NCI-H2107 (cell line): ENCODE measurements at places on chromosomes 12 and 14.

GRCh38 chr14:101819251-101819990 lies 57.9 kb downstream of the PPP2R5C start:
- no peak for DNase-seq

GRCh38 chr14:87186737-87187136 lies 806.2 kb downstream of the GALC start:
- DNase-seq: no peak

DNA sequence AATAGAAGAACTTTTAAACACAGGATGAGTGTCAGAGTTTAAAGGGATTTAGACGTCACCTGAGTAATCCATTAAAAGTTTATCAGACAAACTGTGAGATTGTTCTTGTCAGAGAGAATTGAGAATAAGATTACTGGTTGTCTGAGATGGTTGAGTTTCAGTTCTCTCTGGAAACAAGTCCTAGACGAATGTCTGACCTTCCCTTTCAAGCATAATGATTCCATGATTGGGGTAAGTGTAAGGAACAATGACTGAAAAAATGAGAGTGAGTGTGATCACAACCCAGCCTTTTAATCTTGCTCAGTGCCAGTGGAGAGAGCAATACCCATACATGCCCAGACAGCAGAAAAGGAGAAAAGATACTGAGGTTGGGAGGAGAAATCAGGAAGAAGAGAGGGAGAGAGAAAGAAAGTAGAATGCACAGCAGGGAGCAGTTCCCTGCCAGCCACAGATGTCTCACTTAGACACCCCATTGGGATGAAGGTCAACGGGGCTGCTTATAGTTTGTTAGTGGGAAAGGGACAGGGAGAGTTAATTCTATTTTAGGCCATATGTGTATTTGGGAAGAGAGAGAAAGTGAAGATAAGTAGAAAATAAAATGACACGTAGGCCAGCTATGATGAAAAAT lies 4.3 kb downstream of the GRIP1 start:
- no peak for DNase-seq

- DNase-seq: no peak
Measured at GRCh38 chr12:111838353-111838752, 3.7 kb upstream of the MAPKAPK5 start.

GRCh38 chr14:105974902-105975301 lies 448.5 kb downstream of the TMEM121 start:
- no peak for DNase-seq

DNA sequence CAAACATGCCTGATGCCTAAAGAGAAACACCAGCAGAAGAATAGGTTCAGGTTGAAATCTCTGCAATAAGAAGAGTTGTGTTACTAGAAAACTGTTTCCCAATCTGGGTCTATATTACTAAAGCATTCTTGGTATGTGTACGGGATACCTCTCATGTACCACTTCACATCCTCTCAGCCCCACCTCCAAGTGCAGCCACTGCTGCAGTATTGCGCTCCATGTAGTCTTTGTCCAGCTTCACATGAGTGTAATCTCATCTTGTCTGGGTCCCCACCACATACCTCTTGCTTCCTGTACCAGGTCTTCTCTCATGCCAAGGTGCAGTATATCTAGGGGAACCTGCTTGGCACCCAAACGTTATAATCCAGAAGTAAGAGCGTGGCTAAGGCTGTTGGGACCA lies 187.5 kb upstream of the EEA1 start:
- DNase-seq: no peak

DNA sequence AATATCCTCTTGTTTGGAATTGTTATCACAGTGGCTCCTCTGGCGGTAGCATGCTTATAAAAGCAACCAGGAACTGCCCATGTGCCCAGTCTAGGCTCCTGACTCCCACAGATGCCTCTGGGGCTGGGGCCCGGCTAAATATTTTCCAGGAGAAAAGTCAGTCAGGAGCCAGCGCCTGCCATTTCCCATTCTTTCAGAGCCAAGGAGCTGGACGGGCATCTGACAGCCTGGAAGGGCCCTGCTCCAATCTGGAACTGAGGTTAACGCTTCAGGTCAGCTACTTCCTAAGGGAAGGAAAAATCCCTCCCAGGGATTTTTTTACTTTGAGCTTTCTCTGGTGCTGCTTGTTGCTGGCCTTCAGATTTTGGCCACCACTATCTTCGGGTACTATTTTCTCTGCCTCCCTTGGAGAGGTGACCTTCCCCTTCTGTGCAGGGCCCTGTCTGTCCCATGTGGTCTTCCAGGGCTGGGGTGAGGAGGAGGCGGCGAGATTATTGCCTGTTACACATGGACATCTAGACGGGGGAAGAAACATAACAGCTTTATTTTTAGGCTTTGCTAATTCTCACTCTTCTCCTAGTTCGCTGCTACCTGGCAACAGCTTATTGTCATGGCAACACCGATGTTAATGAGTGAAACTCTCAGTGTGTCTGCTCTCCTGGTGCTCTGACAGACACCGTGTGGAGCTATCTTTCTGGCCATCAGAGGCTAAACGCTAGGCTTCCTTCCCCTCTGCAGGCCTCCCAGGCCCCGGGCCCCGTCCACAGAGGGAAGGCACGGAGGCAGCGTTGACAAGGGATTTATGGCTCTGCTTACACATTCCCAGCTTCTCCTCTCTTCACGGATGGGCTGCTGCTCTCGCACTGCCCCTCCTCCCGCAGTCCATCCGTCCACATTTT lies 160.4 kb downstream of the CACNA1C start:
- DNase-seq: no peak

- no peak for DNase-seq
Measured at GRCh38 chr12:97323154-97323553, 139.4 kb upstream of the RMST start.

DNA sequence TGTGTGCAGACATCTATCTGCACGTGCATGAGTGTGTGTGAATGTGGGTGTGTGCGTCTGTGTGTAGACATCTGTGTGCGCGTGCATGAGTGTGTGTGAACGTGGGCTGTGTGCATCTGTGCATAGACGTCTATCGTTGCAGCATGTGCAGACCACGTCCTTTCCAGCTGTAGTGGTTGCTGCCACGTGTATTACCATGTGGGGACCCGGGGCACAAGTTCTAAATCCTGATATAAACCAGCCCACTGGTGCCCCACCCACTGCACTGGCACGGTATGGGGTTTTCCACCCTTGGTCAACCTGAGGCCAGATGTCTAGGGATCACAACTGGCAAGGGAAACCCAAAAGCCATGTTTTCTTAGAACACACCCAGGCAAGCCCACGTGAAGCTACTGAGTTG lies 197.0 kb downstream of the ANO2 start:
- no peak for DNase-seq
